Motor neuron (in vitro differentiated cells): ENCODE measurements at places on chromosomes 4 and X.

DNA sequence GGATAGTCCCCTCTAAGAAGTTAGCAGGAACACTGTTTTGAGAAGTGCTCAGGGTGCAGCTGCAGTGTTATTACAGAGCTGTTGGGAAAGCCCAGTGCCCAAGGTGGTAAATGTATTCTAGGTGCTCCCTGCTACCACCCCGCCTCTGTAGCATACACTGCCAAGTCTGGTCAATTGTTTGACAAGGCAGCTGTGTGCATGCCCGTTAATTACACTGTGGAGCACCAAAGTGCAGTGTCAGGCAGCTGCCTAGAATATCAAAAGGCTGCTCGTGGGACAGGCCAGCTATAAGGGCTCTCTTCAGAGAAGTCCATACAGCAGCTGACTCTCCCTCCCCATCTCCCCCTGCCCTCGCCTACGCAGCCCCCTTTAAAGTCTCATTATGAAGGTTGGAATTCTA is 99.9 kb upstream of the KLHL13 start:
- no peak for ATAC-seq

GRCh38 chrX:12383196-12383595 is 244.9 kb downstream of the FRMPD4 start:
- no peak for ATAC-seq

DNA sequence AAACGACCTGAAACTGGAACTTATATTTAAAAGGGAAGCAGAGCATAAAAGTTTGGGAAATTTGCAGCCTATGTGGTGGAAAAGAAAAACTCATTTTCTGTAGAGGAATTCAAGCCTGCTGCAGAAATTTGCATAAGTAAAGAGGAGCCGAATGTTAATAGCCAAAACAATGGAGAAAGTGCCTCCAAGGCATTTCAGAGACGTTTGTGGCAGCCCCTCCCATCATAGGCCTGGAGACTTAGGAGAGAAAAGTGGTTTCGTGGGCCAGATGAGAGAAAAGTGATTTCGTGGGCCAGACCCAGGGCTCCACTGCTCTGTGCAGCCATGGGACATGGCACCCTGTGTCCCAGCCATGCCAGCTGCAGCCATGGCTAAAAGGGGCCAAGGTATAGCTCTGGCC is 361.9 kb downstream of the PCDH19 start:
- ATAC-seq = no peak

GRCh38 chr4:74428276-74428675 is 16.7 kb upstream of the AREG start:
- no peak for ATAC-seq

- no peak for ATAC-seq
These were observed 135.4 kb upstream of the PSAPL1 start for GRCh38 chr4:7569810-7570783.

GRCh38 chrX:54357414-54358377 is at the start of gene WNK3:
TSS of gene WNK3 (minus strand) at chrX:54358046.
- peak; percentile 84 for ATAC-seq
